ENCODE measurements at places on chromosomes 1 and 21.

- no peak for DNase-seq
Observed at GRCh38 chr21:44691686-44692085, 5.3 kb upstream of the KRTAP10-12 start.

- no peak for DNase-seq
Observed at GRCh38 chr1:112818990-112819689, 104.0 kb upstream of the PPM1J start.

DNA sequence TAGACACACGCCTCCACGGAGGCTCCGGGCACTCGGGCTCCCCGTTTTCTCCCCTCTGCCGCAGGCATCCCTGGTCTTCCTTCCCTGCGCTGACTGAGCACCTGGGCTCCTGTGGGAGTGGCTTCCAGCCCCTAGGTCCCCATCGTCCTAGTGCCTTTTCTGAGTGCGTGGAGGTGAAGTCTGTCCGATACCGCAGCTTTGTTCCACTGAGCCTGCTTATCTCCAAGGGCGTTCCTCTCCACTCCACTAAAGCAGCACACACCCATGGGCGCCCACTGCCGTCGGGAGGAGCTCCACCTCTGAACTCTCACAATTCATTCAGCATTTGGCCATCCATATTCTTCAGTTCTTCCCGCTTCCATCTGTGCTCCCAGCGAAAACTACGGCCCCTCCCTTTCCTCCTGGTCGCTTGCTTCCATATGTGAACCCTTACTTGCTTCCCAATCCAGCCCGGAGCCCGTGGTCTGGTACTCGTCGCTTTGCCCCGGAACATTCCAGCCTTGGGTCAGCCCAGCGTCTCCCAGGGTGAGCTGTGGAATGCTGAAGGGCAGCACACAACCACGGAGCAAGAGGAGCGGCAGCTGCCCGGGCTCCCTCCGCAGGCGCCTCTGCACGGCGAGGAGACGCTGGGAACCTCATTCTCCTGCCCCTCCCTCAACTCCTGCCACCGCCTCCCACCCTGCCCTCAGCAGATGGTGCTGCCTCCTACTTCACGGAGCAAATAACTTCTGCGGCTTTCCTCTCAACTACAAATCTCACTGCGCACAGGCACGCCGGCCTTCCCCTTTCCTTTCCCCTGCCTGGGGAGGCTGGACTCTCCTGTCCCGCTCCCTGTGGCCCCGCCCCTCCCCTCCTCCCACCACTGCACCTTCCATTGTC is 27.5 kb downstream of the ATP8B2 start:
- no peak for DNase-seq

DNA sequence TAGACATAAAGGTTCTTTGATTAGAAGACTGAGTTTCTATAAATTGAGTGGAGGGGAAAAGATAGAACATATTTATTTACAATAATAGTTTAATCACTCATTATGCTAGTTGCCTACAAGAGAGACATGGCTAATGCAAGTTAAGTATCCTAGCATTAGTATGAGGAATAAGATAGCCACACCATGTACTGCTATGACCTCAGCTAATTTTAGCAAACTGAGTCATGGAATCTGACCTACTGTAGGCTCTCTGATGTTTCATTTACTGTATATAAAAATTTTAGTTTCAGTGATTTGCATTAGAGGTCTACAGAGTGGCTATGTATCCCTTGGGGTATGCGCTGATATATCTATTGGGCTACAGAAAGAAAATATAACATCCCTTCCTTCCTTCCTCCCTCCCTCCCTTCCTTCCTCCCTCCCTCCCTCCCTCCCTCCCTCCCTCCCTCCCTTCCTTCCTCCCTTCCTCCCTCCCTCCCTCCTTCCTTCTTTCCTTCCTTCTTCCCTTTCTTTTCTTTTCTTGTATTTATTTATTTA is 5.8 kb downstream of the AGL start:
- DNase-seq: no peak

GRCh38 chr1:111669268-111669667 is 49.7 kb downstream of the RAP1A start:
- no peak for DNase-seq

DNA sequence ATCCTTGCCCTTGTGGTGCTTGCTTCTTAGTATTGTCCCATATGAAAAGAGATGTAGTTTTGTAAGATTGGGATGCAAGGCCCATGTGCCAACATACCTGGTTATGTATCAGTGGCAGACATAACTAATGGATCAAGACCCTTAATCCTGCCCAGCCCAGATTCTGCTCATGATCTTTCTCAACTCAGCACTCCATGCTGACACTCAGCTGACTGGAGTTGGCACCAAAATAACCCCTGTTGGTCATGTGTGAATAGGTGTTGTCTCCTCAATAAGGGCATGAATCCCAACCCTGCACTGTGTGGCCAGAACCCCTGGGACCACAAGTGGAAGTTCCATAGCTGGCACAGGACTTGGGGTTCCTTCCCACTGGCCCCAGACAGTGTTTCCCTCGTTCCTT is 13.9 kb upstream of the CNR2 start:
- DNase-seq: no peak

DNA sequence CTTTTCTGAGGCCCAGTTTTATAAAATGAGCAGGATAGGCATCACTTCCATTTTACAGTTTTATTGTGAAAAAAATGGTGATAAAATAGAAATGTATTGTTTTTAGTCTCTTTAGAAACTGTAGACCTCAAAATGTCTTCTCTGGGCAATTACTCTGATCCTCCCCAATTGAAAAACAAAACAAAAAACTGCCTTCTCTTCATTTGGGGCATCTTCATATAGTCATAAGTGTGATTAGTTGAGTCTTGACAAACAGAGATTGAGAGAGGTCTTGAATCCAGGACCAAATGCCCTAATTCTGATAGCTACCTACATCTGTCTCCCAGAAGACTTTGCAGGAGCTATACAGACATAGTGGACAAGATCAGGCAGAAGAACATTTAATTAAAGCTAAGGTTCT is 62.9 kb downstream of the LRRC8C start:
- no peak for DNase-seq

DNA sequence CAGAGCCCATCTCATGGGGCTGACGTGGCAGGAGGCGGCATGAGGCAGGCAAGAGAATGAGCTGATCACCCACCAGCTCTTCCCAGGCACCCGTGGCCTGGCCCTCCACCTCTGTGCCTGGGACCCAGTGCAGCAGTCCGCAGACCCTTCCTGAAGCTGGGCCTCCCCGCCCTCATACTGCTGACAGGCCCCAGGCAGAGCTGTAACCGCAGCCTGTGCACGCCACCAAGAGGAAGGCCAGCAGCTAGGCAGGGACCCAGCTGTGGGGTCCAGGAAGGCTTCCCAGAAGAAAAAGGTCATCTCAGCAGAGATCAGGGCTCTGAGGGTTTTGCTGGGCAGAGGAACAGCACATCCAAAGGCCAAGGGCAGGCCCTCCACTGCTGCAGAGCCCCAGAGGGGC is 9.8 kb upstream of the MTFR1L start:
- no peak for DNase-seq

DNA sequence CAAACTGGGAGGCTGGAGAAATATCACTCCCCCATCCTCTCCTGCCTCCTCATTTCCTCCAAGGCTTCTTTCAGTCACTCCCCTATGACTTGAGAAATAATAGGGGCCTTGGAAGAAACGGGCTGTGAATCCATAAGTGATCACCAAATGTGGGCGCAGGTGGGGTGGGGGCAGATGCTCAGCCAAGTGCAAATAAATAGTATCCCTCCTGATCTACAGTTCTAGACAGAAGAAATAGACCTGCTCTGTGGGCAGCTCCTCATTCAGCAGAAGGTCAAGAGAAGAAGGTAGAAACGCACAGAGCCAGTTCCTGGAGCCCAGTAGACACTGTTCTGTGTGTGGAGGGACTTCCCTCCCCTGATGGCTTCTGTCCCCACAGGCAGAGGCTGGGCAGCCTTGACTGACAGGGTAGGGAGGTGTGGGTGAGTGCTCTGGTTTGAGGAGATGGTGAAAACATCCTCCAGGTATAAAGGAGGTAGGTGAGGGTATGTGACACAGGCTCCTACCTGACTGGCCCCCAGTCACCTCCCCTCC is 17.1 kb downstream of the PAX7 start:
- no peak for DNase-seq

DNA sequence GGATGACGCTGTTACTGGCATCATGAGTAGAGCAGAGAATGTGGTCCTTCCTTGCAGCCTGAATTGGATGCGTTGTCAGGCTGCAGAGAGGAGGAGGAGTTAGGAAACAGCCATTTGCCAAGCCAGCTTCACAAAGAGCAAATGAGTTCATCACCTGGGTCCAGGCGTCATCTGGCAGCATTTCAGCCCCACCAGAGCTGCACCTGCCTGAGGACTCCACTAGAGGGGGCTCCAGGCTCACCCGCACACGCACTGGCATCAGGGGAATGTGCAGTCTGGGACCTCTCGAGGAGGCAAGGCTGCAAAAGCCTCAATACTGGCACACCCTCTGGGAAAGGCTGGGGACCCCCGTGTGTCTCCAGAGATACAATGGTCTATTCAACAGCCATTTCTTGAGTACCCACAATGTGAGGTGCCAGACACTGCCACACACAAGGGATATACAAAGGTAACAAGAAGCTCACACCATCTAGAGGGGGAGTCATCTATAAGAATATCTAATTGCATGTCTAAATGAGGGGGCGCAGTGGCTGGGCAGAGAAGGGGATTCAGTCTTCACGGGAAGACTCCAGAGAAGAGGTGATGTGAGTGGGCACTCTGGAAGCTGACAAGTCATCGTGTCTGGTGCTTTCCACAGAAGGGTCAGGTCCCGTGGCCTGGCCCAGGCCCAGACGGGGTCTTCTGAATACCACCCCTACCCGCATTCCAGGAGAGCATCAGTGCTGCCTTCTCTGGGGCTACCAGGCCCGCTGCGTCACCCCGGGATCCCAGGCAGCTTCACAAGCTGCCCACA is 53.5 kb upstream of the CNTN2 start:
- peak; percentile 9 for DNase-seq

DNA sequence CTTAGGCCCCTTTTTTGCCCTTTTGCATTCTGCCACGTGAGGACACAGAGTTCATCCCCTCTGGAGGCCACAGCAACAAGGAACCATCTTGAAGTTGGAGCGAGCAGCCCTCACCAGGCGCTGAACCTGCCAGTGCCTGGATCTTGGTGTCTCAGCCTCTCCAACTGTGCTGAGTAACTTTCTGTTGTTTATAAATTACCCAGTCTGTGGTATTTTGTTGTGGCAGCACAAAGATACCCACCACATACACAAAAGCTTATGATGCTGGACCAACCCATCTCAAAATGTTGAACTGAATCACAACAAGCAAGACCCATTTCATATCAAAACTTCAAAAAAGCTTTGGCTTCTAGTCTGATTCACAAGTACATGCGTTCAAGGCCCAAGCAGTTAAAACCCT is 649.9 kb downstream of the KIF26B start:
- DNase-seq: no peak

DNA sequence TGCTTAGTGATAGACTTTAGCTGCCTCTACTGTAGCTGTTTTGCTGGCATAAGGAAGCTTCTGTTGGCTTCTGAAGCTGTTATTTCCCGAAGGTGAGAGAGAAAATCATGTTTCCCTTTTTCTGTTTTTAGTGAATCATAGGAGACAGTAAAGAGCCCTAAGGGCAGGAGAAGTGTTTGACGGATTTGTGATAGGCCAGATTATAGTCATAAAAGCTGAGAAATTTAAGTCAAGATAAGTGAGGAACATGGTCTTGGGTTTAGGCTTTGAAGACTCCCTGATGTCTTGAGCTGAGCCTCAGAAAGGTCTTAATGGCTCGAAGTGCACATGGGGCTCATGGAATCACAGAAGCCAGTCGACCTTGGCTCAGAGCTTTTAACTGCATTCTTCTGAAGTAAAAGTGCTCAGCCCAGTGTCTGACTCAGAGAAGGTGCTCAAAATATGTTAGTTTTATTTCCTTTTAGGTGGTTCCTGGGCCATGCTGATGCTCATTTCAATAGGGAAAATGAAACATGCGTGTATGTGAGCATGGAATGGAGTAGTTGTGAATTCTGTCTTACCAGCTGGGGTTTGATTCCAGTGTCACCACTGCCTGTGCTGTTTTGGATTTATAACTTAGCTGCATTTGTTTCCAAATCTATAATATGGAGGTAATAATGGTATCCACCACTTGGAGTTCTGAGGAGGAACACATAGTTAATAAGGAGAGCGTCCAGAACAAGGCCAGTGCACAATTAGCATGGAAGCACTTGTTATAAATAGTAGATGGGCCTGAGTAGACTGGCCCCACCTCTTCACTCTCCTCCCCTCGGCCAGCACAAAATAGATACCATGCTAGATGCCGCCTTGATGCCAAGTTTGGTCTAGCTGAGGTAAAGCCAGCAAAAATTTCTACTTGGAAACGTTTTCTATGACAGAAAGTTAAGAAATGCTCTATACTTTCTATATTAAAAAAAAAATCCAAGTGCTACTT is 99.2 kb downstream of the C1orf21 start:
- no peak for DNase-seq

DNA sequence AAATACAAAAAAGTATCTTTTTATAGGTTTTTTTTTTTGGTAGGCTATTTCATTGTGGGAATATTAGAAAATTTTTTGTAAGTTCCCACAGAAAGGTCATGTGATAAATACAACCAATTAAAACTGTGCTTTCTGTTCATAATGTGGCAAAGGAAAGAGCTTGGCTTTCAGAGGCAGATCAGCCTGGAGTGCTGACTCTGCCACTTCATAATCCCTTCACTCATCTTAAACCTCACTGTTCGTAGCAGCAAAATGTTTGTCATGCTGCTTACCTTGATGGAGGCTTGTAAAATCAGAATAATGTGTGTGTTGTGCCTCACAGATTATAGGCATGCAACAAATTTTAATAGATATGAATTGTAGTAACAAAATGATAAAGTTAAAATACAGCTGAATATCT is 176.8 kb downstream of the ZP4 start:
- DNase-seq: no peak

- DNase-seq: no peak
Observed at GRCh38 chr21:32256873-32257620, 21.8 kb downstream of the MIS18A start.

DNA sequence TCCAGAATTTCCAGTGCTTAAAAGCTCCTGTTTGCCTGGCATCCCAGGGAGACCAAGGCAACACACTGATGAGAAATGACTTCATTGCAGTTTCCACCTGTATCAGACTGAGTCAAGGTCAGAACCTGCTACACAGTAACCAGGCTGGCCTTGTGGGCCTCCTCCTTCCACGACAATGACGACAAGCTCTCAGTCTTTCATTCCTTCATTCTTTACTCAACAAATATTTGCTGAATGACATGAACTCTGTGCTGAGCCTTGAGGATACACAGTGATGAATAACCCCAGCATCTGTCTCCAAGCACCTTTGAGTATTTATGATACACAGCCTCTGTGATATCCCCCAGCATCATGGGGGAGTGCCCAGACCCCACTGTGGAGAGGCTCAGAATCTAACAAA is 8.9 kb upstream of the LCE5A start:
- DNase-seq: no peak

DNA sequence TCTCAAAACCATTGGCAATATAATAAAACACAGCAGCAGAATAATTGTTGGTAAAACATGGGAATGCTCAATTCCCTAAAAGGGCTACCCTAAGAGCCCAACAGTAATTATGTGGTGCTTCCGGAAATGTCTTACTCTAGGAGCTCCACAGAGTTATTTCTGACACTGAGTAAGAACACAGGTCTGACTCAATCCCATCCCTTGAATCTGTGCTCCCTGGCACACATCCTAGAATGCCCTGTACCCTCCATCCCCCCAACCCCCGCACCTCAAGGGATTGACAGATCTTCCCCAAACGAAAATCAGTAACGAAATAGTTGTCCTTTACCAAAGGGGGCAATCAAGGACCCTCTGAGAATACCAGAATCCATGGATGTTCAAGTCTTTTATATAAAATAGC is 71.9 kb downstream of the SMYD2 start:
- DNase-seq: no peak

GRCh38 chr1:172230526-172230925 is 190.0 kb upstream of the C1orf105 start:
- no peak for DNase-seq

- DNase-seq: no peak
Observed at GRCh38 chr1:193411714-193412113, 225.3 kb upstream of the B3GALT2 start.

Data from stimulated activated CD8-positive, alpha-beta memory T cell treated with anti-CD3 and anti-CD28 coated beads, Interleukin-7, amount 100 ng/mL, for 1 hour (primary cell).